DMS79 (cell line): ENCODE measurements at places on chromosomes 16 and 17.

DNA sequence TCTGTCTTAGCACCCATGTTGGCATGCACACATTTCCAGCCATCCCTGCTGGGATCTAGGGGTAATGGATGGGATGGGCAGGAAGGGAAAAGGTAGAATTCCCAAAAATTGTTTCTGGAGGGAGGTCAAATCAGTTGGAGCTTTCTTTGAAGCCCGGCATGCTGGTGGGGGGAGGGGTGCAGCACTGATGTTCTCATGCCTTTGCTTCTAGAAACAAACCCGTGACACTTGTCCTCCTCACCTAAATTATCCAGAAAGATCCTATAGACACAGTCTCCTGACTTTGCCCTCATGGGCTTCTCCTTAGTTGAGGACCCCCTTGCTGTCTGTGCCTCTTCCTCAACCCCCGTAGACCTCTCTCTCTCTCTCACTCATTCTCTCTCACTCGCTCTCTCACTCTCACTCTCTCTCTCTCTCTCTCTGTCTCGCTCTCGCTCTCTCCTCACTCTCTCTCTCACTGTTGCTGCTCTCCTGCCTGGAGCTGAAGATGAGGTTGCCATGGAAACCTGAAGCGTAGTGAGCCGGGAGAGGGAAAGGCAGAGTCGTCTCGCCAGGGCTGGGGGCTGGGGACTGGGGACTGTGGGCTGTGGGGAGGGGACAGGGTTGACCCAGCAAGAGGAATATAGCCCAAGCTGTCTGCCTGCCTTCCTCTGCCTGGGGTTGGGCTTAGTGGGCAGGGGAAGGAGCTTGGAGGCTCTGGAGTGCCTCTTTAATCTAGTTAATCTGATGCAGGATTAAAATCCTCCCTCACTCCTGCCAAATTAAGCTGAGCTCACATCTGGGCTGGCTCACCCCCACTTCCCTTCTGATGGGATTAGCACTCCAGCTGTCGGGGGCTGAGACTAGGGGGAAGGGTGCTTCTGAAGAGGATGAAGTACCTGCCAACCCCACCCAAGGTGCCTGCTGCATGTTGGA, 16.1 kb downstream of the LASP1 start:
- no peak for DNase-seq

DNA sequence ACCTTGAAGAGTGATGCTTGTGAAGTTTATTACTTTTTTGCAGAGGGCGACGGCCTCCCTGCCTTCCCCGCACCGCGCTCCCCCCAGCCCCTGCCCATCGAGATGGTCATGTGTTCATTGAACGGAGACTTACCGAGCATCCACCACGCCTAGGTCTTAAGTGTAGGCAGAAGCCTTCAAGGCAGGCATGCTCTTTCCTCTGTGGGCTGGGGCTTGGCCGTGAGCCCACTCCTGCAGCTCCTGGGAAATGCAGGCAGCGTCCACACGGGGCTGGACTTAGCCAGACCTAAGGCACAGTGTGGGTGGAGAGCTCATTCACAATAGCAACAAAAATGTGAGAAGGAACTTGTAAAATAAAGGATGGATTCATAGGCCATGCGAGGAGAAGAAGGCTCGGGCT, 19.2 kb downstream of the RNF213 start:
- DNase-seq = no peak

GRCh38 chr17:67863624-67864247, 38.4 kb downstream of the BPTF start:
- DNase-seq = no peak

- no peak for DNase-seq
These were observed 308.7 kb upstream of the N4BP1 start for GRCh38 chr16:48918520-48919258.

DNA sequence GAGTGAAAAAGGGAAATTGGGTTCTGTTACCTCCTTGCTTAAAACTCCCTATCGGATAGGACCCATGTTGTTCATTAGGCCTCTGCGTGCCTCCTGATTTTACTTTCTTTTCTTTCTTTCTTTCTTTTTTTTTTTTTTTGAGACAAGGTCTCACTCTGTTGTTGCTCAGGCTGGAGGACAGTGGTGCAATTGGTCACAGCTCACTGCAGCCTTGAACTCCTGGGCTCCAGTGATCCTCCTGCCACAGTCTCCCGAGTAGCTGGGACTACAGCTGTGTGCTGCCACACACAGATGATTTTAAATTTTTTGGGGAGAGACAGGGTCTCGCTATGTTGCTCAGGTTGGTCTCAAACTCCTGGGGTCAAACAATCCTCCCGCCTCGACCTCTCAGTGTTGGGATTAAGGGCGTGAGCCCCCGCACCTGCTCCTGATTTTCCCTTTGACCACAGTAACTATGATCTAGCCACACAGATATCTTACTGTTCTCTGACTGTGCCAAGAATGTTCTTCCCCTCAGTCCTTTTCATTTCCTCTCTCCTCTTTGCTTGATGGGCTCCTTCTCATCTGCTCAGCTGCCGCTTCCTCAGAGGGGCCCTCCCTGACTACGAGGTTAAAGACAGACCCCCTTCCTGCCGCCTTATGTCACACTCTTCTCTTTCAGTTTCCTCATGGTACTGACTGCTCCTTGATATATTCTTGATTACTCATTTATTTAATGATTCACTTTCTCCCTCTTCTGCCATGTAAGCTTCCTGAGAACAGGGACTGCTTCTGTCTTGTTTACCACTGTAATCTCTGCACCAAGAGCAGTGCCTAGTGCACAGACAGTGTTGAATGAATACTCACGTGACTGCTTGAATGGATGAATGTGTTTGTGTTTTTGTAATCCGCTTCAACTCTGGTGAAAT, 44.3 kb downstream of the LCMT1 start:
- no peak for DNase-seq

GRCh38 chr17:74427048-74427762, 4.7 kb upstream of the GPRC5C start:
- DNase-seq = no peak

GRCh38 chr16:15493466-15494180, 59.2 kb downstream of the BMERB1 start:
- DNase-seq = peak; percentile 88

DNA sequence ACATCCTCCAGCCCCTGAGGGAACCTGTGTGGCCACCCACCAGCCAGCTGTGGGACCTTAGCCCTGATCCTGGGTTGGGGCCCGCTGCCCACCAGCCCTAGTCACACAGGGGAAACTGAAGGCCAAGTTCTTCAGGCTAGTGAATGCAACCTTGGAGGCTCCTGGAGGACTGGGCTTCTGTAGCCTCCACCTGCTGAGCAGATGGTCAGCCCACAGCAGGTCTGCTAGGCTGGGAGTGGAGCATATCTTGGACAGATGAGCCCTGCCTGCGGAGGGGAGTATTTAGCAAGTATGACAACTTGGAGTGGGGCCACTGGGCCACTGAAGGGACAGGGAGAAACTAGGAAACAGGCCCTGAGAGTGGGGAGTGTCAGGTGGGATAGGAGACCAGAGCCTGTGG, 4.1 kb downstream of the DPEP3 start:
- DNase-seq = no peak

DNA sequence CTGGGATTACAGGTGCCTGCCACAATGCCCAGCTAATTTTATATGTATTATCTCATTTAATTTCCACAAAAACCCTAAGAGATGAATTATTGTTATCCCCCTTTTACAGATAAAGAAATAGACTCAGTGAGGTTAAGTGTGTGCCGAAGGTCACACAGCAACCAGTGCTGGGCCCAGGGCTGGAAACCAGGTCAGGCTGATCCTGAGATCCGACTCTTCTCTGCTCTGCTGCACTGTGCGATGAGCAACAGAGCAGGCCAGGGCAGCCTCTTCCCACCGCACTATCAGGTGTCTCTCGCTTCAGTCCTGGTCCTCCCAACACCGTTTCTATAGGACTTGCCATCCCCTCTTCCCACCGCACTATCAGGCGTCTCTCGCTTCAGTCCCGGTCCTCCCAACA, 24.8 kb downstream of the GINS3 start:
- no peak for DNase-seq

GRCh38 chr17:38900978-38901656, 24.3 kb upstream of the LASP1NB start:
- no peak for DNase-seq

- DNase-seq = no peak
These were observed 44.0 kb upstream of the NOG start for GRCh38 chr17:56549501-56549900.

DNA sequence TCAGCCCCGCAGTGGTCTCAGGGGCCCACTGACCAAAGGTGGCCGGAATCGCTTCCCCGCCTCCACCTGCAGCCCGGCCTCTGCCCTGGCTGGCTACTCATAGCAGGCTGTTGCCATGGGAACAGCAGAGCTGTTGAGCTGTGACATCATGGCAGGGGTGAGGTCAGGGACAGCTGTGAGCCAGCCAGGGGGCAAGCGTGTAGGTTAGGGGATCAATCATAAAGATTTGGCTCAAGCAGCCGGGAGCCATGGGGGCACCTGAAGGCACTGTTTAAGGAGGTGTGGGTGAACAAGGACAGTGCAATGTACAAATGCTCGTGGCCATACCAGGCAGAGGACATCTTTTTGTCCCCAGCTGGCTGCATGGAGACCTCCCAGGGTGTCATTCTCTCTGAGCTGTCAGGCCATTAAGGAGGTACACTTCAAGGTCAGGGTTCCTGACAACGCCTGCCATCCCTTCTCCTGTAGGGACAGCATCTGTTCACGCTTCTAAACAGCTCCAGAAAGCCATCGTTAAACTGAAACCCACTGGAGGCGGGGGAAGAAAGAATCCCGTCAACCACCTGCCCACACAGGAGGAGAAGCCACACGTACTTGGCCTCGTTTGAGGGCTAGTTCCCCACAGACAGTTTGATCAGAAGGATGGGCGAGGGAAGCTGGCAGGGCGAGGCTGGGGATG, at the start of gene CEP295NL:
Gene CEP295NL, minus strand, starts transcription at position 101 of the 679 bp plus-strand sequence. CDS start 1,373 bp downstream, outside the sequence.
- DNase-seq = no peak

DNA sequence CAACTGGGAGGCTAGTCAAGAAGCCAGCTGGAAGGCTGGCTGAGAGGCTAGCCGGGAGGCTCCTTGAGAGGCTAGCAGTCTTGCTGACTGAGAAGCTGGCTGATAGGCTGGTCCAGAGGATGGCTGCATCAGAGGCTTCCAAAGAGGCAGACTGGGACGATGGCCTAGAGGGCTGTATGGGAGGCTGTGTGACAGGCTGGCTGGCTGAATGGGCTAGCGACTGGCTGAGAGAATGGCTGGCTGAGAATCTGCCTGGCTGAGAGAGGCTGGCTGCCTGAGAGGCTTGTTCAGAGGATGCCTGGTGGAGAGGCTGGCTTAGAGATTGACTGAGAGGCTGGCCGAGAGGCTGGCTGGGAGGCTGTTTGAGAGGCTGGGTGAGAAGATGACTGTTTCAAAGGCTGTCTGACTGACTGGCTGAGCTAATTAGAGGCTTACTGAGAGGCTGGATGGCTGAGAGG, 34.8 kb upstream of the ACSM2B start:
- no peak for DNase-seq

DNA sequence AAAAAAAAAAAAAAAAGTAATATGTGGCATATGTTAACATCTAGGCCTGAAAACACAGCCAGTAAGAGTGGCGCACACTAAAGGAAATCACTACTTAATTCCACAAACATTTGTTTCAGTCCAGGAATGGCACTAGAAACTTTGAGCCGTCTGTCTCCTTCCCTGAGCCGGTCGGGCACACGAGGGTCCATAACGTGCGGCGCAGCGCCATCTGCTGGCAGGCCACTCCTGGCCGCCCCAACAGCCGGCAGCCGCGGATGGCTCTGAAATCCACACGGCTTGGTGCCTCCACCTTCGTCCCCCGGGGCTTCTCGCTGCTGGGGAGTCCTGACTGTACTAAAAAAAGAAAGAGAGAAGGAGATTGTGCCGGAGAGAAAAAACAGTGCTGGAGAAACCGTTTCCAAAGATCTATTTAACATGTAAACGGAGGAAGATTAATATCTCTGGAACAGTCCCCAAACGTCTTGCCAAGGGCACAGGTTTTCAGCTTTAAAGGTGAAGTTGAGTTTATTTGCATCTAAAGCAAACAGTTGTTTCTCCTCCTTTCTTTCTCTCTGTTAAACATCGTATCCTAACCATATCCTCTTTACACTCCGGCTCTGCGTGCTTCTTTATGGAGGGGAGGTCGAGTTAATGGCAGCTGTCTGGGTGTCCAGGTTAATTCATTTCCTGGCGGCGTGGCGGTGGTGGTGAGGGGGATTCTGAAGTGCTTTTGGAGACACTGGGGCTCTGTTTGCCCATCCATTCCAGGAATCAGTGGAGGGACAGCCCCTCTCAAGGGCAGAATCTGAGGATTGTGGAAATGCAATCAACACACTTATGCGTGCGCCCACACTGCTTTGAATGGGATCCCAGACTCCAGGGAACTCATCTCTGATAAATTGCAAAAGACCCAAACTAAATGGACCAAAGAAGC, 611.3 kb upstream of the SALL1 start:
- DNase-seq = peak; percentile 20

- DNase-seq = no peak
These were observed 131.4 kb downstream of the WWOX start for GRCh38 chr16:78230832-78231231.
